WERI-Rb-1 (cell line): ENCODE measurements at places on chromosomes 7 and 10.

DNA sequence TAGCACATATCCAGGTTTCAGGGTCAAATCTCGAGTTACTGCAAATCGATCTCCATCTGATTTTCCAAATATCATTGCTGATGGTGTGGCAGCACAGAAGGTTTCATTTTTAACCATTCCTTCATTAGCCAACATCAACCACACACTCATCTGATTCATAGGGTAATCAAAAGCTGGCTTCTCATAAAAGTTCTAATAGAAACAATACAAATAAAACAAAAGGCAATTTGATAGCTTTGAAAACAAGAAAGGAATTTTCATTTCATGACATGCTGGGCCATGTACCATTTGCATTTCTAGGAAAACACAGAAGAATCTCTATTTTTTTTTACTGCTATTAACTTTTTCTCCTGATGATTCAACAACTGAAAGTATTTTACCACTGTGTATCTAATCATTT is 147.7 kb upstream of the SLC26A5 start:
- DNase-seq, result no peak

- no peak for DNase-seq
Measured at GRCh38 chr7:41476460-41476803, 226.5 kb downstream of the INHBA start.

GRCh38 chr7:47513741-47514241 is 68.1 kb downstream of the TNS3 start:
- no peak for DNase-seq

DNA sequence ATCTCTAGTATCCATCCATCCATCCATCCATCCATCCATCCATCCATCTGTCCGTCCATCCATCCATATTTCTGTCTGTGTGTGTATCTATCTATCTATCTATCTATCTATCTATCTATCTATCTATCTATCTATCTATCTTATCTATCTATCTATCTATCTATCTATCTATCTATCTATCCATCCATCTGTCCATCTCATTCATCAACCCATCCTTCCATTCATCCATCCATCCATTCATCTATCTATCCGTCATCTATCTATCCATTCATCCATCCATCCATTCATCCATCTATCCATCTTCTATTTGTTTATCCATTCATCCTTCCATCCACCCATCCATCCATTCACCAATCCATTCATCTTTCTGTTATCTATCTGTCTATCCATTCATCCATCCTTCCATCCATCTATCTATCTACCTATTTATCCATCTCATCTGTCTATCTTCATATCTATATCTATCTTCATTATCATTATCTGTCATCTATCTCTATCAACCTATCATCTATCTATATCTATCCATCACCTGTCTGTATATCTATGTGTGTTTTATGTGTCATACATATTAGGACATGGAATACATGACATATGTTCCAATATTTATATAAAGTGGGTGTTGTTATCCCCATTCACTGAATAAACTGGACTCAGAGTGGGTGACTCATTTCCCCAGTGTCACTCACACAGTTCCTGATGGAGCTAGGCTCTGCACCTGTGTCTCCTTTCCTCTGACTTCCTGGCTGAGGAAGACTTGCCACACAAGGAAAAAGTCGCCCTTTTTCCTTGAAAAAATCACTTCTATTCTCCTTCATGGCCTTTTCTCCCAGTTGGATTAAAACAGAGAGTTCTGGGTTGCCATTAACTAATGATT is 200.1 kb downstream of the CCDC3 start:
- no peak for DNase-seq
